ENCODE measurements at places on chromosomes 4 and X. TPM values are rescaled to one million over a fixed set of nuclear protein-coding genes. Genes with fewer than 3 reads are reported as not detected.

- DNase-seq: no peak
Measured at GRCh38 chr4:80229128-80229527, 31.8 kb downstream of the PRDM8 start.

DNA sequence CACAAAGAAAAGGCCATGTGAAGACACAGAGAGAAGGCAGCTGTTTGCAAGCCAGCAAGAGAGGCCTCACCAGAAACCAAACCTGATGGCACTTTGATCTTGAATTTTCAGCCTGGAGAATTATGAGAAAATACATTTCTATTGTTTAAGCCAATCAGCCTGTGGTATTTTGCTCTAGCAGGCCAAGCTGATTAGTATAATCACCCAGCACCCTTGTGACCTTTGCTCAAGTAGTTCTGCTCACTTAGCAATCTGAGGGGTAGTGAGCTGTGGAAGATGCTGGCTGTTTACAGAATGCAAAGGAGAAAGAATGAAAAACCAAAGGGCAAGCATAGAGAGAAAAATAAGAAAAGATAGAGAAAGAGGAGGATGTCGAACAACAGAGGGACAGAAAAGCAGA lies 396.4 kb upstream of the BOD1L1 start:
- DNase-seq: no peak

DNA sequence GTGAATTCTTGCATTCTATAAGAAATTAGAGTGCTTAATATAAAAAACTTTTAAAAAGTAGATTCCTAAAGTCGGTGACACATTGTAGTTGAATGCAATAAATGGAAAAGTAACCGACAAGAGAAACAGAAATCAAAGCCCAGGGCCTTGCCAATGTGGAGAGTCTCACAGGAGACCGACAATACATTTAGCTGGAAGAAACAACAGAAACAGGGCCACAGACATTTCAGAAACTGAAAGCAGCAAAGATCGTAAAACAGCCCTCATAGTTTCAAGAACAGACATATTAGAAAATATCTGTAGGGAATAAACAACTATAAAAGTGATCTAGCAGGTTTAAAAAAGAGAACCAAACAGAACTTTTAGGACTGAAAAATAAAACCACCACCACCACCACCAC lies 49.5 kb downstream of the STAP1 start:
- no peak for DNase-seq

- no peak for DNase-seq
Measured at GRCh38 chr4:168696826-168697225, 200.0 kb downstream of the PALLD start.

GRCh38 chr4:55727746-55728145 lies 91.6 kb upstream of the NMU start:
- DNase-seq: no peak

GRCh38 chr4:100189820-100190642 lies at the start of gene DDIT4L:
DDIT4L (minus strand) TSS chr4:100190468; CDS start chr4:100189983, 485 bp downstream.
- DNase-seq: peak; percentile 56

DNA sequence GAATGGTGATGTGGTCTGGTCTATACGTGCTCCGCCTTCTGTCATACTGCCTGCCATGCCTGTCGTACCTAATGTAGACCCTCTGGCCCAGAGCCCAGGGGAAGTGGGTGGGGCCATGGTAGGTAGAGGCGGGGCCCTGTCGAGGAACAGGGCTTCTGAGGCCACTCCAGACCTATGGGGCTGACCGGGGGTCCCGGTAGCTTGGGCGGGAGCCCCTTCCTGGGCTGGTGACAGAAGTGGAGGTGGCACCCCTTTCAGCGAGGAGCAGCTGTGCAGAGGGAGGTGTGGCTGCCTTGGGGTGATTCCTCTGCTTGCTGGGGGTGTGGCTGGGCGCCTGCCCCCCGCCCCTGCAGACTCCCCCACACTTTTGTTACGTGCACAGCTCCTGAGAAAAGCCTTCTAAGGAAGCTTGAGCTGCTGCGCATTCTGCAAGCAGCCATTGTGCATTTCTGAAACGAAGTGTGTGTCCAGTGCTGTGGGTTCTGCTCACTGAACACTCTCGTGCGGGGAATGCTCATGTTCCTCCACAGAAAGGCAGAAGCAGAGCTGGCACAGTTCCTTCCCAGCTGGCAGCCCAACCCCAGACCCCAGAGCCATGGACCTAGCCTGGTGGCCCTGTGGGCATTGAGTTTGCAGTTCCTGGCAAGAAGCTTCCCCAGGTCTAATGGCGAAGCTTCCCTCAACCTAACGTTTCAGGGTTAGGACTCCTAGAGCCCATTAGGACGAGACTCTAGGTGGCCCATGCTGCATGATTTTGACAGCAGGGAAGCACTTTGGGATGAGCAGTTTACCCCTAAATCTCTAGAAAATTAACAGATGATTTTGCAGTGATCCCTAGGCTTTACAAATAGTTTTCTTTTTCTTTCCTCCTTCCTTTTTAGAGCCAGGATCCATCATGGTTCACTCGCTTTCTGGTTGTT lies 72.7 kb upstream of the HGFAC start:
- DNase-seq: no peak

- DNase-seq: no peak
Measured at GRCh38 chr4:155640751-155641150, 25.9 kb upstream of the GUCY1A1 start.

GRCh38 chr4:8144359-8144758 lies 14.3 kb downstream of the ABLIM2 start:
- no peak for DNase-seq

DNA sequence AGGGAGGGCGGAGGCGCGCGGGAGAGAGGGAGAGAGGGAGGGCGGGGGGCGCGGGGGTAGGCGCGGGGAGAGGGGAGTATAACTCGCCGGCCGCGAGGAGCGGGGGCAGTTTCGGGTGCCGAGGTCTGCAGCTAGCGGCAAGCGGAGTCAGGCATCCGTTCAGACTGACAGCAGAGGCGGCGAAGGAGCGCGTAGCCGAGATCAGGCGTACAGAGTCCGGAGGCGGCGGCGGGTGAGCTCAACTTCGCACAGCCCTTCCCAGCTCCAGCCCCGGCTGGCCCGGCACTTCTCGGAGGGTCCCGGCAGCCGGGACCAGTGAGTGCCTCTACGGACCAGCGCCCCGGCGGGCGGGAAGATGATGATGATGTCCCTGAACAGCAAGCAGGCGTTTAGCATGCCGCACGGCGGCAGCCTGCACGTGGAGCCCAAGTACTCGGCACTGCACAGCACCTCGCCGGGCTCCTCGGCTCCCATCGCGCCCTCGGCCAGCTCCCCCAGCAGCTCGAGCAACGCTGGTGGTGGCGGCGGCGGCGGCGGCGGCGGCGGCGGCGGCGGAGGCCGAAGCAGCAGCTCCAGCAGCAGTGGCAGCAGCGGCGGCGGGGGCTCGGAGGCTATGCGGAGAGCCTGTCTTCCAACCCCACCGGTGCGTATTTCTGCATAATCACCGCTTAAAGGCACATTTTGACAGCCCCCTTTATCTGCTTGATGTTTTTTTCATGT lies at the start of gene POU4F2:
POU4F2 (plus strand) TSS at position 108 of the 720 bp plus-strand sequence; CDS start at position 356, 248 bp downstream.
- DNase-seq: no peak

- no peak for DNase-seq
Measured at GRCh38 chr4:723751-724530, 18.3 kb downstream of the PCGF3 start.

- DNase-seq: no peak
Measured at GRCh38 chrX:119784747-119785446, 6.5 kb downstream of the RPL39 start.

DNA sequence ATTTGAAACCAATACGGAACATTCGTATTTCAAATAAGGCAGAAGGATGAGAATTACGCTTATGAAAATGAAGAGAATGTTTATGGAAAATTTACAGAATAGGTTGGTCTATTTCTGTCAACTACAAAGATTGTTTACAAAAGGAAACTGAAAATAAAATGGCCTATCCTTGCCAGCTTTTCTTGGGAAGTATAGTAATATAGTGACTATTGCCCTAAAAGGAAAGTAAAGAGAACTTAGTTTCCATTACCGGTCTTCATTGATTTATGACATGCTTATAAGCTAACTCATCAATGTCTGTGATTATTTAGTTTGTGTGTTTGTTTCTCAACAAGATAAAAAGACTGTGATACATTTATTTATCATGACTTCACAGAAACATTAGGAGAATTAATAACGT lies 2.9 kb upstream of the SPRY1 start:
- DNase-seq: no peak

The CDX4 gene
- not detected for total RNA-seq

The NDST3 gene
- total RNA-seq: not detected

The KLHL4 gene
- 2.1 TPM for total RNA-seq

The MAML3 gene
- 5.0 TPM for total RNA-seq

The TMEM47 gene
- 37.0 TPM for total RNA-seq

The SPANXD gene
- total RNA-seq: not detected

The P2RY10 gene
- total RNA-seq: 2.2 TPM

The ZMAT1 gene
- total RNA-seq: 32.8 TPM

All from breast epithelium (tissue), 4 donors.